Left ventricle myocardium superior (tissue), 1 donor: ENCODE measurements at places on chromosomes 7 and 10.

- DNase-seq, result peak; percentile 49
Observed at GRCh38 chr10:102627291-102627735, 17.0 kb upstream of the TRIM8 start.

GRCh38 chr10:12431151-12432101, 82.1 kb downstream of the CAMK1D start:
- no peak for DNase-seq

- DNase-seq, result no peak
Observed at GRCh38 chr7:33061282-33061937, 1.2 kb downstream of the NT5C3A start.

GRCh38 chr7:91752102-91752501, 128.4 kb downstream of the MTERF1 start:
- no peak for DNase-seq

DNA sequence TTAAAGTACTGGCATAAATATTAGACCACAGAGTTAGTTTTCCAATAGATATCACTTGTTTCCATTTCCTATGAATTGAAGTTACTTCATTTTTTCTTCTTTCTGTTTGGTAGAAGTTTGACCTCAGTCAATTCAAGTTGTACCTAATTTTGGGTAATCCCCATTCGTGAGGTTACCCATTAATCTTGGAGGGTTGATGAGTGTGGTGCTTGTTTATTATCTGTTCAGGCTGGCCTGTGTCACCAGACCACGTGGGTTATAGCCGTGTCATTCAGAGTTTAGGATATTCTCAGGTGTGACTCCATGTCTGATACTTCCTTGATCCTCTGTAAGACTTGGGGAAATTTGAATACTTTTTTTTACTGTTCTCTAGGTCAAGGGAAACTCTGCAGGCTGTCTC, 133.9 kb upstream of the TPK1 start:
- no peak for DNase-seq

DNA sequence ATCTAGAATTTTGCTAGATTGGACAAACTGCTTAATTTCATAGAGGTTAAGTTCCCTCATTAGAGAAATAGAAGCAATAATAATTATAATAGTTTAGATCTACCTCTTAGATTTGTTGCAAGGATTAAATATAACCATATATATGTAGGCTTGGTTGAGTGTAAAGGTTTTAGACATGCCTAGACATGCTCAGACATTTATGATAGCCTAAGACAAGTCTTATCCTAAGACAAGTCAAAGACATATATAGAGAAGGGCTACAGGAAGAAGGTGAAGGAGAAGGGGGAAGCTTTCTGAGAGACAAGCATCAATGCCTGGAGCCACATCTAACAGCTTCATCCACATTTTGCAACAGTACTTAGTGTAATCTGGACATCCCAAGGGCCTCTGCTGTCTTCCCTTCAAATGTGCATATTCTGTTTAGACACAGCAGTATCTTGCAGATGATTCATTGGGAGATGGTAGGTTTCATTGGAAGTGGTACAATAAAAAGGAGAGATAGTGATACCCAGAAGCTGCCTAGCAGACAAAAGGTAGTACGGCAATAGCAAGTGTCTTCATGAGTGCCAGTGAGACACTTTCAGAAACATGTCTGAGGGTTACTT, 146.5 kb downstream of the HGF start:
- DNase-seq, result no peak
